SJCRH30 (cell line): ENCODE measurements at places on chromosomes 6 and 20. TPM values are rescaled to one million over a fixed set of nuclear protein-coding genes. Genes with fewer than 3 reads are reported as not detected.

The BPI gene
- 0.06 TPM in 1 of 2 replicates, not detected in the other for total RNA-seq

The C6orf141 gene
- total RNA-seq = not detected in 2 replicates

The PI16 gene
- not detected in 2 replicates for total RNA-seq

DNA sequence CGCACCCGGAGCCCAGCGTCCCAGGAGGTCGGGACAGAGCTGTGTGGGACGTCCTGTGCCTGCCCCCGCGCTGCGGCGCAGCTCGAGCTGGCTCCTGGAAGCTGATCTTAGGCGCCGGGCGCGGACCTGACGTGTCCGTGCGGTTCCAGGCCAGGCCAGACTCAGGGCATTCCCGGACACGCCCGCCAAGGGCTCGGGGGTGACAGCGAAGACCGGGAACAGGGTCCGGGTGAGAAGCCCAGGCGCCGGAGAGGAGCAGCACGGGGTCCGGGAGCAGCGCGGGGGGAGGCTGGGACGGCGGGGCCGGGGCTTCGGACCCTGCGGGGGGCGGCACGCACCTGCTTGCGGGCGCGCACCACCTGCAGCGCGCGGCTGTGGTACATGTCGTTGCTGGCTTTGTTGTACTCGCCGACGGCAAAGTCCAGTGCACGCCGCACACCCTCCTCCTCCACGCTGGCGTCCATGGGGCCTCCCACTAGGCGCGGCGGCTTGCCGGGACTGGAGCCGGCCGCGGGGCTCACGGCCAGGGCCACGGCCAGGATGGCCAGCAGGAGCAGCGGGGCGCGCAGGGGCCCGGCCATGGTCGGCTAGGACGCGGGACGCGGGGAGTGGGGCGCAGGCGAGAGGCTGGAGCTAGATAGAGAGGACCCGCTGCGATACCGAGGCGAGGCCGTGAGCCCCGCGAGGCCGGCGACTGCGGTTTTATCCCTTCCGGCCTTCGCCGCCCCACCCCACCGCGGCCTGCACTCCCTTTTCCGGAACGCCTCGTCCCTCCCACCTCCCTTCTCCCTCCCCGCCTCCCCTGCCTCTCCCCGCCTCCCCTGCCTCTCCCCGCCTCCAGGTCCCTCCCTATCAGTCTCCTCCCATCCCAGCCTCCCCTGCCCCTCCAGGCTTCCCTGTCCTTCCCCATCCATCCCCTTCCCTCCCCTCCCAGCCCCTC, at the start of gene CST3:
CST3 (minus strand) TSS at position 674 of the 940 bp plus-strand sequence; CDS start at position 581, 93 bp downstream.
- H3K36me3 ChIP-seq = no peaks in the 10 kb centered on the region
- H3K4me3 ChIP-seq = peak within 1 kb of the TSS; percentile 87
- DNase-seq = peak; percentile 92
- H3K4me1 ChIP-seq = no peaks in the 10 kb centered on the region; the same call in 1 of the 2 replicates
- H3K27ac ChIP-seq = peak within 1 kb of the TSS; percentile 64

DNA sequence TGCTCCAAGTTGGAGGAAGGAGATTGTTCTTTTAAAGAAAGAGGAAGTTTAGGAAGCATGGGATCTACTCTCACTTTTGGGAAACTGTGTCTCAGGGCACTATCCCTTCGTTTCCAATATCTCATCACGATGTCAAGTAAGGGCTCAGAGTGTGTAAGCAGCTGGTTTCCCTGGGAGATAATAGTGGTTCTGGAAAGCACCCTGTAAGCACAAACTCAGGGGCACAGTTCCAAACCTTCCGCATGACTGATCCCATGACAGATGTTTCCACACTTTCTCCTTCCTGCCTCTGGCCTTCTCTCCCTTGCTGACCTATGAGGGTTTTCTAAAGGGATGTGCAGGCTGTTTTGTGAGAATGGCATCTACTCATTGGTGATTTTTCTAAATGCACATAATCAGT, 33.9 kb downstream of the ADTRP start:
- no peak overlapping the region for H3K4me3 ChIP-seq
- H3K4me1 ChIP-seq = no peaks in the 10 kb centered on the region
- H3K36me3 ChIP-seq = no peaks in the 10 kb centered on the region
- DNase-seq = no peak

The B3GAT2 gene
- 0.05 and 0.10 TPM in 2 replicates for total RNA-seq

DNA sequence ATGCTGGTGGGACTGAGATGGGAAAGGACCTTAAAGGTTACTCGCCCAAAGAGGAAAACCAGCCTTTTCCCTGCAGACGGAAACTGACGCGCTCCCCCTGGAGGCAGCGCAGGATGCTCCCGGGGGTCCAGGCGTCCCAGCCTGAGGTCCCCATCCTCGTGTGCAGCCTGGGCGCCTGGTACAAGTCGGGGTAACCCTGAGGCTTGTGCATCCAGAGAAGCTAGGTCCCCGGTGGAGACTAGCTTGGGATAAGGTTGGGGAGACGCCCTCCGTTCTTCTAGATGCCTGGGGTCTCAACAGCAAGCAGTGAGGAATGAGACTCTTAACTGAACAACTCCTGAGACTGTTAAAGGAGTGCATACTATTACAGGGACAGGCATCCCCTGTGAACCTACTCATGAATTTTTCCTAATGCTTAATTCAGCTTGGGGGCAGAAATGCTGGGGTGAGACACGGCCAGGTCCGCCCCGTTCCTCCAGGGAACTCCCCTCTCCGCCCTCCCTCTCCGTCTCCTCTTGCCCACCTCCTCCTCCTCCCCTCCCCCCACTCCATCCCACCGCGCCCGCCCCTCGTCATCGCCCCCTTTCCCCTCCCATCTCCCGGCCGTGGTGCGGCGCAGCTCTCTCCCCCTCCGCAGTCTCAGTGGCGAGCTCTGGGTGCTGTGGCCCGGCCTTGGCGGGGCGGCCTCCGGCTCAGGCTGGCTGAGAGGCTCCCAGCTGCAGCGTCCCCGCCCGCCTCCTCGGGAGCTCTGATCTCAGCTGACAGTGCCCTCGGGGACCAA, at the start of gene PRSS35:
PRSS35 (plus strand) TSS at position 634 of the 781 bp plus-strand sequence. CDS start 10,908 bp downstream, outside the sequence.
- H3K27ac ChIP-seq = no peak within 1 kb of the TSS
- H3K4me1 ChIP-seq = no peaks in the 10 kb centered on the region
- H3K36me3 ChIP-seq = no peaks in the 10 kb centered on the region
- no peak within 1 kb of the TSS for H3K4me3 ChIP-seq
- no peak for DNase-seq

DNA sequence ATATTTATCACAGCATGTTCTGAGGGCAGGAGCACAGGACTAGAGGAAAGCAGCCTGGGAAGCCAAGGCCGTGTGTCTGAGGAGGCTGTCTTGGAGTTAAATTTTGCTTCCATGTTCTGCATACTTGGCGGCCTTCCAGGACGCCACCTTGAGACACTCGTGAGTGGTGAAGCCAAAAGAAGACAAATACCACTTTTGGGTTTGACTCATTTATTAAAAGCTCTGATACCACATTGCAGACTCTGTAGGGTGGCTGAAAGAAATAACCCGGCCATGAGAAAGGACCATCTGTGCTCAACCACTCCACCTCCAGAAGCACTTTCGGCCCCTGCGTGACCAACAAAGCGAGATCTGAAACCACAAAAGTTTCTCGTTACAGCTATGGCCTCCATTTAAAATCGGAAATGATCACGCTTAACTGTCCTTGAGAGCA, 120.0 kb downstream of the TMEM242 start:
- H3K27ac ChIP-seq = no peak overlapping the region
- H3K4me3 ChIP-seq = no peak overlapping the region
- 0 out of 2 replicates have a peak, but pooled peaks cover 5% of the 10 kb centered on the region for H3K4me1 ChIP-seq
- DNase-seq = no peak
- peaks cover 19% of the 10 kb centered on the region for H3K36me3 ChIP-seq

DNA sequence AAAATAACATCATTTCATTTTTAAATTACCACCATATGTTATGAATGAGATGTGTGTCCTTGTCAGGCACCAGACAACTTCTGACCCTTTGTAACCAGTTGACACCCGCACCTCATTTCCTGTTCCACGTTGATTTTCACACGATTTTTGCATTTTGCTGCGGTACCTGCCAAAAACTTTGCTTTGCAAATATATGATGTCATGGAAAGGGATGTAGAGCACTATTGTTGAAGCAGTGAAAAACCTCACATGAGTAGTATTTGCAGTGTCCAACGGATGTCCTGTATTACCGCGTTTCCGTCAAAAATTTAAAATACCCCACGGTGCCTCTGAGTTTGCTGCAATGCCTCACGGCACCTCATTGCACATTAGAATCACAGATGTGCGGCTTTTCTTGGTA, 115.6 kb downstream of the MTHFD1L start:
- H3K4me3 ChIP-seq = no peak overlapping the region
- H3K27me3 ChIP-seq = no peaks in the 10 kb centered on the region
- peaks cover 39% of the 10 kb centered on the region for H3K36me3 ChIP-seq
- no peaks in the 10 kb centered on the region for H3K4me1 ChIP-seq
- no peak for DNase-seq

- no peaks in the 10 kb centered on the region for H3K27me3 ChIP-seq
- peak overlapping the region; percentile 90 for H3K4me3 ChIP-seq
- peaks cover 15% of the 10 kb centered on the region; the same call in 1 of the 2 replicates for H3K36me3 ChIP-seq
- H3K4me1 ChIP-seq = peaks cover 4% of the 10 kb centered on the region; the same call in 1 of the 2 replicates
Measured at GRCh38 chr20:18138266-18138582, 561 bp downstream of the KAT14 start.

GRCh38 chr20:42370075-42370474, 751.9 kb upstream of the CHD6 start:
- H3K36me3 ChIP-seq = no peaks in the 10 kb centered on the region
- no peak overlapping the region for H3K4me3 ChIP-seq
- H3K27me3 ChIP-seq = peaks cover 9% of the 10 kb centered on the region; the same call in 1 of the 2 replicates

The SMPDL3A gene
- 22.8 and 27.8 TPM in 2 replicates for total RNA-seq

The HLA-DMA gene
- 0.14 and 0.51 TPM in 2 replicates for total RNA-seq

DNA sequence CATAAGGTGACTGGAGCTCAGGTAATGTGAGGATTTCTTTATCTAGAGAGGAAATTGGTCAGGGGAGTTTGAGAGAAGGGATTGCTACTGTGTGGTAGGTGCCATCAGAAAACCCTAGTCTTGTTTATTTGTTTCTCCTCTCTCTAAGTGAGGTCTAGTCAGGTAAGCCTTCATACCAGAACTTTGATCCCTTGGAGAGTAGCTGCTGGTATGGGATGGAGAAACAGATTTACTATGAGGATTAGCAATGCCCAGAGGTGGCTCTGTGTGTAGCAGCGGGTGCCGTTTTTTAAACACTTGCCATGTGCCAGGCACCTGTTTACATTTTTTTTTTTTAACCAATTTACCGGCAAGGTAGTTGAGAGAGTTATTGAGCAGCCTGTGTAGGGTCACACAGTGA, 19.5 kb downstream of the CMTR1 start:
- H3K27me3 ChIP-seq = no peaks in the 10 kb centered on the region
- peaks cover 22% of the 10 kb centered on the region for H3K36me3 ChIP-seq
- no peaks in the 10 kb centered on the region for H3K4me1 ChIP-seq
- no peak for DNase-seq

GRCh38 chr6:36677753-36678487, 594 bp upstream of the CDKN1A start:
- H3K4me3 ChIP-seq = peak overlapping the region; percentile 81
- no peaks in the 10 kb centered on the region for H3K27me3 ChIP-seq
- DNase-seq = no peak

- H3K4me1 ChIP-seq = no peaks in the 10 kb centered on the region
- H3K27ac ChIP-seq = no peak overlapping the region
- H3K4me3 ChIP-seq = no peak overlapping the region
- DNase-seq = no peak
Measured at GRCh38 chr20:9160757-9161156, 91.9 kb downstream of the PLCB4 start.

The HM13 gene
- 101 and 105 TPM in 2 replicates for total RNA-seq

DNA sequence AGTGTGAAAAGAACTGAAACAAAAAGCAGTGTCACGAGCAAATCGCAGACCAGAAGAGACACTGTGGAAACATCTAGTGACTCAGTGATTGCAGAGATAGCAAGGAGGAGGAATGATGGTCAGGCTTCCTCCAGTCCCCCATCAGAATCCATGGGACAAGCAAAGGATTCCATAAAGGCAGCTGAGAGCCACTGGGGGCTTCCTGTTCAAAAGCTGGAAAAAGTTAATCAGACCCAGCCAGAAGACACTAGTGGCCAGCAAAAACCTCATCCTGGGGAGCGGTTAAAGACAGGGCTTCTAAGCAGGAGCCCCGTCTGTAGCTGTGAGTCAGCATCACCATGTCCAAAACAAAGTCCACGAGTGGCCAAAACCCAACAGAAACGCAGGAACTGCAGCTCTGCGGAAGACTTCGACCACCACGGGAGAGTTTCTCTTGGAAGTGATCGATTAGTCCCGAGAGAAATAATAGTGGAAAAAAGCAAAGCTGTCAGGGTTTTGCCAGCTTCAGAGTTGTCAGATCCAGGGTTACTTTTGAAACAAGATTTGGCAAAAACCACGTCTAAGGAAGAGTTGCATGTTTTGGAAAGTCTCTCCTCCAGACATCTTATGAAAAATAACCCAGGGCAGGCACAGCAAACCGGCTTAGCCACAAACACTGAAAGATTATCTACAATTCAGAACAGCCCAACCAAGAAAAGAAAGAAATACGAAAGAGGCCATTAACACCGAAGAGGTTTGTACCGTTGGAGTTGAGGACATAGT, 51.0 kb downstream of the JAG1 start:
- no peaks in the 10 kb centered on the region for H3K27me3 ChIP-seq
- H3K36me3 ChIP-seq = no peaks in the 10 kb centered on the region; the same call in 1 of the 2 replicates
- no peak overlapping the region for H3K27ac ChIP-seq
- H3K4me3 ChIP-seq = no peak overlapping the region

GRCh38 chr20:40887105-40887504, 141.5 kb upstream of the TOP1 start:
- no peak for DNase-seq
- H3K4me1 ChIP-seq = no peaks in the 10 kb centered on the region
- peaks cover 48% of the 10 kb centered on the region for H3K27me3 ChIP-seq

The LAMA2 gene
- 17.6 and 17.9 TPM in 2 replicates for total RNA-seq

DNA sequence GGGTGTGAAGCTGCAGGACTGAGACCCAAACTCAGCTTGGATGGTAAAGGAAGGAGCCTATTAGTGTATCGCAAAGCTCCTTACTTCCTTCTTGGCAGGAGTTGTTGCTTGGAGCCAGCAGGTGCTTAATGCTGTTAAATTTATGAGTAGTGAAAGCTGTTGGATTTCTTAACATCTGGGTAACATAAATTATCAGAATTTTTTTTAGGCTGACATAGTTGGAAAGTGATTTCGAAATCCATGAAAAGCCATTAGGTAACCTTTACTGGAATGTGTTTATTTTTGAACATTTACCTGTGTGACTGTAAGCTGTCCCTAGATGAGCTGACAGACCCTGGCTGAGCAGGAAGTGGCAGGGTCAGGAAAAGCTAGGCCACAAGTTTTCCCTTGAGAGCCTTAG, 470.4 kb upstream of the SLC35B3 start:
- H3K27ac ChIP-seq = no peak overlapping the region
- H3K4me1 ChIP-seq = no peaks in the 10 kb centered on the region
- DNase-seq = peak; percentile 2
- H3K27me3 ChIP-seq = no peaks in the 10 kb centered on the region

GRCh38 chr6:139917951-139918630, 543.6 kb upstream of the CITED2 start:
- no peak overlapping the region for H3K27ac ChIP-seq
- H3K4me3 ChIP-seq = no peak overlapping the region
- no peaks in the 10 kb centered on the region for H3K27me3 ChIP-seq
- DNase-seq = no peak
- H3K4me1 ChIP-seq = no peaks in the 10 kb centered on the region

DNA sequence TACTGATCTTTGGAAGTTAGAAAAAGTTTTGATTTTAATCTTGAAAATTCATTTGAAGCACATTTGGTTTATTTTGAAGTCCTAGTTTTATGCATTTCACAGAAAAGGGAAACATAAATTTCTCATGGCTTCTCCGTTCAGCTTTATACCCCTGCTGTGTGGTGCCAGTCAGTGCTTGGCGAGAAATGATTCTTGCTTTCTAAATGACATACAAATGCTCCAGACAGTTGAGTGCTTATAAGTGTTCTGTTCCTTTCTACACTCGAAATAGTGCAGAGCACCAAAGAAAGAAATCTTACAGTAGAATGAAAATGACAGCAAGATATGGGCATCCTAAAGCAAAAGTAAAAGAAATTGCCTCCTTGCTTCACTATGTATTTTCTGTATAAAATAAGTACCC, 9.0 kb upstream of the ZNF292 start:
- DNase-seq = no peak
- H3K27me3 ChIP-seq = no peaks in the 10 kb centered on the region; the same call in 1 of the 2 replicates
- H3K4me3 ChIP-seq = no peak overlapping the region
- no peaks in the 10 kb centered on the region for H3K36me3 ChIP-seq
